ENCODE measurements at places on chromosomes 3 and 15.

DNA sequence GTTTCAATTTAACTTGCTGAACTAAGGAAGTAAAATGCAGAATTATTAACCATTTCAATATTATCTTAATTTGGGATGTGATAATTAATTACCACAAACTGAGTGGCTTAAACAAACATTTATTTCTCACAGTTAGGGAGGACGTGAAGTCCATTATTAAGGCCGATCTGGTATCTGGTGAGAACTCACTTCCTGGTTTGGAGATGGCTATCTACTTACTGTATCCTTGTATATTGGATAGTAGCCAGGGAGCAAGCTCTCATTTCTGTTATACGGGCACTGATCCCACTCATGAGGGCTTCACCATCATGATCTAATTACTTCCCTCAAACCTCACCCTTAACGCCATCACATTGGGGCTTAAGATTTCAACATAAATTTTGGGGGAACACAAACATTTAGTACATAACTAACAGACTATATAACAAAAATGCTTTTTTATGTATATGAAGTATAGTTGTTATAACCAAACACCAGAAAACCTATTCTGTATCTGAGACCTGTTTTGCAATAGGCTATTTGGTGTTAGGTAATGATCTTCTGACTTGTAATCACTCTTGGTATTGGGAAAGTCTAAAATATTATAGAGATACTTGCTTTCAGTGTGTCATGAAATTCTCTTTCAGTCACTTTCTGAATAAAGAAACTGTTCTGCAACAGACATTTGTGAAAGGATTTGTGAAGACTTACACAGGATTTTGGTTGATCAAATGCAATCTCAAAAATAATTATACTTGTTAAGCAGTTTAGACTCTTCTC is 4.7 kb upstream of the KPNA4 start:
- DNase-seq, result no peak

- DNase-seq, result no peak
Observed at GRCh38 chr3:167030082-167030725, 349.9 kb downstream of the ZBBX start.

- no peak for DNase-seq
Observed at GRCh38 chr3:86104154-86104553, 886.8 kb downstream of the VGLL3 start.

GRCh38 chr3:28682121-28682520 is 333.5 kb upstream of the AZI2 start:
- no peak for DNase-seq

GRCh38 chr15:88430051-88430450 is 37.1 kb downstream of the MRPL46 start:
- no peak for DNase-seq

DNA sequence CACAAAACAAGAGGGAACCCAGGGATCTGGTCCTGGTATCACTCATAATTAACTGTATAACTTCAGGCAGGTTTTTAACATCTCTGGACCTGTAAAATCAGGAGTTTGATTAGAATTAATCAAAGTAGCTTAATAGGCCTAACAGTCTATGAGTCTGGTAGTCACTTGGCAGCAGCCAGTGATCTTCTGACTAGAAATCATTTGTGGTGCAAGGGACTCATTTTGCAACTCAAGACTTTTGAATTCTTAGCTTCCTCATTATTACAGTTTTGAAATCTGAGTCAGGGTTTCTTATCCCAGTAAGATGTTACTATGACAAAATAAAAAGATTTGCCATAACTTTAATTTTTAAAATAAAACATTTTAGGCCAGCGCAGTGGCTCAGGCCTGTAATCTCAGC is 70.8 kb downstream of the TMCC1 start:
- no peak for DNase-seq
